A549 (cell line): ENCODE measurements at places on chromosomes 7 and 10. TPM values are rescaled to one million over a fixed set of nuclear protein-coding genes. Genes with fewer than 3 reads are reported as not detected.
A peak's percentile ranks its signal among the peaks of the same experiment; 100 is the strongest.

- no peak for DNase-seq
These were observed 29.3 kb downstream of the SPAG6 start for GRCh38 chr10:22374489-22375126.

Gene RNLS
- polyA plus RNA-seq = 11.7 to 13.2 TPM (median 11.7 TPM) in 3 replicates

- DNase-seq = no peak
These were observed 113.2 kb downstream of the NRBF2 start for GRCh38 chr10:63246356-63246755.

- no peak for DNase-seq
These were observed 73.1 kb upstream of the MET start for GRCh38 chr7:116598861-116599260.

DNA sequence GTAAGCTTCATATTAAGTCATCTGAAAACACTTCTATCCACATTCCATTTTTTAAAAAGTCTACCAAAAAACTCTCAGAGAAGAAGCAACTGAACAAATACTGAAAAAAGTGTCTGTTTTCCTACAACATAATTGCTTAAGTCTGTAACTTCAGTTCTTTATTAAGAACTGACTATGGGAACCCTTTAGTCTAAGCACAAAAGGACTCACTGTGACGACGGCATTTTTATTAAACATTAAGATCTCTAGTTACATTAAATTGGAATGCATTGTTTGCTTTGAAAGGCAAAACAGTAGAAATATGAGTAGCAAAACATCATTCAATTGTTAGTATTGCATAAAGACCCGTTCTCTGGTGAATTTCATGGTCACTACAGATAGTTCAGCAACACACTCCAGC lies 5.8 kb upstream of the FAM3C start:
- DNase-seq = no peak

- DNase-seq = peak; percentile 35
These were observed 19.1 kb upstream of the TPK1 start for GRCh38 chr7:144854839-144855424.

- DNase-seq = peak; percentile 23
These were observed 117.5 kb downstream of the TRIL start for GRCh38 chr7:28840592-28840995.

DNA sequence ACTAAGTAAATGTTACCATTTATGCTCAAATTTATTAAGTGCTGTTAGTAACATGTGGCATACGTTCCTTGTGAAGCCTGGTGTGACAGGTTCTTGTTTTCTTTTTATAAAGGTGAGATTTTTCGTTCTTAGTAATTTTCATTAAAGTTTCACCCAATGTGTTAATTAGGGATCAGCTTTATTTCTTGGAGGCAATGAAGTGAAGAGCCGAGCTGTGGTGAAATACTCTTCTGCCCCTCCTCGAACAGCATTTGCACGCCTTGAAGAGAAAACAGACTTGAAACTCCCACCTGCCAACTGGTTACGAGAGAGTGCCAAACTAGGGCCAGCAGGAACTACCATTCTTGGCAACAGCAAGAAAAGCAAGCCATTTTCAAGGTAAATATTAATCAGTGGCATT lies 1.5 kb downstream of the EDRF1 start:
- DNase-seq = no peak

Gene TRPV5
- not detected in 3 replicates for polyA plus RNA-seq

- DNase-seq = no peak
These were observed 81.9 kb upstream of the C1GALT1 start for GRCh38 chr7:7100432-7100849.

- DNase-seq = no peak
These were observed 35.0 kb downstream of the SUFU start for GRCh38 chr10:102538811-102539210.

Gene SUFU
- 4.6 to 5.5 TPM (median 5.4 TPM) in 3 replicates for polyA plus RNA-seq

Gene HILPDA
- 22.0 to 24.2 TPM (median 24.2 TPM) in 3 replicates for polyA plus RNA-seq

Gene CPEB3
- polyA plus RNA-seq = 0.24 to 0.41 TPM (median 0.32 TPM) in 3 replicates

- no peak for DNase-seq
These were observed 125.8 kb downstream of the RAB11FIP2 start for GRCh38 chr10:117920956-117921355.

DNA sequence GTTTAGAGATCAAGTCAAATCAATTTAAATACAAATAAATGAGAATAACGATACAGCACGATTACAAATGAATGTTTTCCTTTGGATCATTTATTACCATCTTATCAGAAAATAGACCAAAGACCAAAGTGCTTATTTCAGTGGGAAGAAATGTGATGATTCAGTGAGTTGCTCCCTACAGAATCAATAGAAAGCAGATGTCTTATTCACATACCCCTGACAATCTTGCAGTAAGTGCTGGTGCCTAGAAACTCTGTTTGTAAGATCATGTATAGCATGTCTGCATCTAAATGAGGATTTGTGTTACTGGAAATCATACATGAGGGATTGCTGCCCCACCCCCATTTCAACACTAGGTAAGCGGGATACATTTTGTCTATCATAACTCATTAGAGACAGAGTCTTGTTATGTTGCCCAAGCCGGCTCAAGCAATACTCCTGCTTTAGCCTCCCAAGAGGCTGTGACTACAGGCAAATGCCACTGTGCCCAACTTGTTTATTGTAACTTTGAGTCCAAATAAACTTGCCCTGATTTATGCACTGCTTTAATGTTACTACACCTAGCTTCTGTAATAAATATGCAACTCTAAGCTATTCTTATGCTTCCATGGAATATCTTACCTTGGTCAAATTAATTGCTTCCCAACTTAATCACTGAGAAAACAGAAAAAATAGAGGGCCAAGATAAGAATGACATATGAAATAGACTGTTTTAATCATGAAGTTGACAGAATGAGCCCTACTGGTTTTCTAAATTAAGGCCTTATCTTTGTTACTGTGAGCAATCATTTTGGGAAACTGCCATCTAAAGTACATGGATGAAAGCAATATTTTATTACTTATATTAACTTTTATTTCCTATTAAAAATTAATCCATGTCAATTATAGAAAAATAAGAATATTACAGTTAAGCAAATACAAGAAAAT lies 82.5 kb downstream of the AHR start:
- no peak for DNase-seq

Gene CPXM2
- polyA plus RNA-seq = not detected in 3 replicates

DNA sequence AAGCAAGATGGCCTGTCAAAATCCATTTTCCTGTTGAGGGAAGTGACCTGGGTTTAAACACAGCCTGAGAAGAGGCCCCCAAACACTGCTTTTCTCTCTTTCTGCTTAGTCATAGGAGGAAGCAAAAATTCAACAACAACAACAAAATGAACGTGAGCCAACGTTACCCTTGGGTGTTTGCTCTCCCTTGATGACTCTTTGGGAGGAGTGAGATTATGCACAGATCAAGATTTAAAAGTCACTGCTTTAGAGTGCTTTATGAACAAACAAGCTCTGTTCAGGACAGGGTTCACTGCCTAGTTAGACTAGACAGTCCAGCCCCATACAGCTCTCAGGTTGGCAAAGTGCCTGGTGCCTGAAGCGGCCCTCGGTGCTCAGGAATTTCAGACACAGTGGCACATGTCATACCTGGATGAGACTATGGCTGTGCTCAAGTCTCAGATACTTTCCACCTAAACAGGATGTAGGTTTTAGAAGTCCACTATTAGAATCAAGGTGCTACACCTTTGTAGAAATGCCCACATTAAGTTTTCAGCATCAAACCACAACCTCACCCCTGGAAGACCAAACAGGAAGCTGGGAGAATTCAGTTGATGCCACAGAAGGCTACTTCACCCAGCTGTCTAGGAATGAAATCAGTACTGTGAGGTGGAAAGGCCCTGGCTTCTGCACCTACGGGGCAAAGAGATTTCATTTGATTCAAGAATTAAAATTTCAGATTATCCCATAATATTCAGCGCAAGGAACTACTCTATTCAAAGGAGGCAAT lies 38.7 kb downstream of the DENND11 start:
- peak; percentile 29 for DNase-seq

DNA sequence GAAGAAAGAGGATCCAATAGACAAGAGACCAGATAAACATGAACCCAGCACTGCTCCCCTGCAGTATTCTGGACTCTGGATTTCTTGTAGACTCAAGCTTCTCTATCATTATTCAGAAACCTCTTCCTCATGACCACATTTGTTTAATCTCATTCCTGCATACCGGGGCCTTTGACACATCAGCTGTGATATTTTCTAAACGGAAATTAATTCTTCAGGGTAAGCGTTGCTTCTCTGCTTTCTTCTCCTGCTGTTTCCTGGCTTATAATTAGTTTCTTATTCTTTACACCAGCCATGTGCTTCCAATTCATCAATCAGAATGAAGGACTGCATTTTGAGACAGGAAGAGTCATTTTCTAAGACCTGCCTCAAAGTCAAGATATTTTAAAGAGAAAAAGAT lies 54.2 kb upstream of the TARP start:
- DNase-seq = no peak

DNA sequence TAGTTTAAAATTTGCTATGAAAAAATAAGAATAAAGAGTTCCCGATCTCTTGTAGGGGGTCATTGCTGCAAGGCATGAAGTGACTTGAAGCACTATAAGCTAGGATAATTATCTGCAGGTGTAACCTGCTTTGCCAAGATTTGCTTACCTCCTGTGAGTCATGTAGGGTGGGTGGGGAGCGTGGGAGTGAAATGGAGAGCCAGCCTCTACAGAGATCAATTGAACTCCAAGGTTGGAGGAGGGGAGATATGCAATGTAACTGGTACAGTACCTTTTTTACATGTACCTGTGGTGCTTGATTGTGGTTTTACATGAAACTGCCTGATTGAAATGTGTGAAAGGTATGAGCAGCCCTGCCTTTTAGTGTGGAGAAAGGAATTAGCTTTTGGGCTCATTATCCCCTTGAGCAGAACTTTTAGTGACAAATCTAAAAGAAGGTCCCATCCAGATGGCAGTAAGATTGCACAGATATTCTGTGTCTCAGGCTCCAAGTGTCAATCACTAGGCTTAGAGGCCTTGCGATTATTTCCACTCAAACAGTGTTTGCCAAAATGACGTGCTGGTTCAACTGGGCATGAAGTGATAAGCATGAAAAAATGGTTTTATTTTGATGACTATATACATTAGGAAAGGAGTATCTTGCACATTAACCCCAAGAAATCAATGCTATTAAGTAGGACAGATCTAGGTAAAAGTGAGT lies 138.6 kb upstream of the GRB10 start:
- no peak for DNase-seq

DNA sequence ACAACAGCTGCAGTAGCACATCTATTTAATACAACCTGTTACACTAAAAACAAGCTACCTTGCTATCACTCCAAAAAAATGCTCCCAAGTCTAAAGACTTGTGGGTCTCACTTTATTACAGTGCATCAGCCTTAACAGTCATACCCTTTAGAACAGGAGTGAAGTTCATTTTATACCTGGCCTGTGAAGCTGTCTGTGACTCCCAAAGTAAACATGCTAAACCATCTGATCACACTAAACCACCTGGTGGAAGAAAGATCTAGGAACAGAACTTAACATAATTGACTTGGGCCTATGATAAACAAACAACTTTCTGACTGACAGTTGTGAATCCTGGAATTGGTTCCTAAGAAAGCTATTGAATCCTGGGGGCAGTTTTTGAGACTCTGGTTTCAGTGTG lies 80.9 kb upstream of the ATP6V0A4 start:
- DNase-seq = no peak

Gene SORCS1
- not detected in 3 replicates for polyA plus RNA-seq

GRCh38 chr7:38628630-38629385 lies 2.4 kb downstream of the AMPH start:
- no peak for DNase-seq

DNA sequence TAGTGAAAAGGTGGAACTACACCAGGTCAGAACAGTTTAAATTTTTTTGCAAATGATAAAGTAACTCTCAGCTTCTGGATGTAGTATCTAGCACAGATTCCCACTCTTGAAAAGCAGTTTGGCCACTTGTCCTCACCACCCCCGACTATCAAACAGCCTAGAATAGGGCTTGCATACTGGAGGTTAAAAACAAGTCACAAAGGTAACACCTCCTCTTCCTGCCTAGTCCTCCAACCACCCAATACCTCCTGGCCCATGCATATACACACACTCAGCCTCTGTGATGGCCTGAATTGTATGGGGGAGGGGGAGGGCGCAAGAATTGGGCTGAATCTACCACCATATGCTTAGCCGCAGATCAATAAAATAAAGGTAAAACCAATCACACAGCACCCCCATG lies 5.7 kb downstream of the SKAP2 start:
- DNase-seq = no peak

- DNase-seq = no peak
These were observed 13.7 kb downstream of the MAT1A start for GRCh38 chr10:80275756-80276155.
